Stimulated activated CD8-positive, alpha-beta memory T cell treated with anti-CD3 and anti-CD28 coated beads, Interleukin-4, amount 100 ng/mL, for 1 hour (primary cell): ENCODE measurements at places on chromosomes 5 and 9.
A peak's percentile ranks its signal among the peaks of the same experiment; 100 is the strongest.

GRCh38 chr9:89427621-89428221, 70.2 kb downstream of the SEMA4D start:
- DNase-seq, result peak; percentile 64

DNA sequence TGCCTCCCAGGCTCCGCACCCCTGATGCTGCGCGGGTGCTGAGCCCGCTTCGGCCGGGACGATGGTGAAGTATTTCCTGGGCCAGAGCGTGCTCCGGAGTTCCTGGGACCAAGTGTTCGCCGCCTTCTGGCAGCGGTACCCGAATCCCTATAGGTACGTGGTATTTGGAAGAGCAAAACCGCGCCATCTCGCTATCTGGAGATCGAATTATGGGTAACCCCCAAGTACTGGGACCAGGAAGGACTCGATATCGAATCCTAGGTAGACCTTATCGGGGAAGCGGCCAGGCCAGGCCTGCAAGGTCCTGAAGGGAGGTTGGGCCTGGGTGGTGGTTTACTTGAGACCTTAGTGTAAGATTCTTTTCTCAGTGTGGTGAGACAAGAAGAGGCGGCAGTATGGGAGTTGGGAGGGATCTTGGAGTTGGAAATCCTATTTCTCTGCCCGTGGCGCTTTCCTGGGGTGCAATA, 359 bp downstream of the PRELID1 start:
- DNase-seq, result no peak

- DNase-seq, result peak; percentile 65
These were observed 21.0 kb upstream of the RALGDS start for GRCh38 chr9:133141833-133142595.

DNA sequence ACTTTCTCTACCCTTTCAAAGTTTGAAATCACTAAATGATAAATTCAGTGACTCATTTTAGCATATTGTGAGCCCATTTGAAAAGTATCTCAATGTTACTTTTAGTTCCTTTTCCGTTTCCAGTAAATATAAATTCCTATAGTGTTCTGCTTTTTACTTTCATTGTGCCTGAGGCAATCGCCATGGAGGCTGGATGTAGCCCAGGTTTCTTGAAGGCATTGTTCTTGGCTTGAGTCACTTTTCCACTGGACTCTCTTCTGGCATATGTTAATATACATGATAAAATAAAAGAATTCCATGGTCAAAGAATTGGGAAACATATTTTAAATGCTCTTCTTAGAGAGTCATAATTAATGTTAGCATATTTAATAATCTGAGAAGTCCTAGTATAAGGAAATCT, 327.0 kb downstream of the IZUMO3 start:
- no peak for DNase-seq

- DNase-seq, result no peak
These were observed 5.0 kb downstream of the RELL2 start for GRCh38 chr5:141641634-141642267.

DNA sequence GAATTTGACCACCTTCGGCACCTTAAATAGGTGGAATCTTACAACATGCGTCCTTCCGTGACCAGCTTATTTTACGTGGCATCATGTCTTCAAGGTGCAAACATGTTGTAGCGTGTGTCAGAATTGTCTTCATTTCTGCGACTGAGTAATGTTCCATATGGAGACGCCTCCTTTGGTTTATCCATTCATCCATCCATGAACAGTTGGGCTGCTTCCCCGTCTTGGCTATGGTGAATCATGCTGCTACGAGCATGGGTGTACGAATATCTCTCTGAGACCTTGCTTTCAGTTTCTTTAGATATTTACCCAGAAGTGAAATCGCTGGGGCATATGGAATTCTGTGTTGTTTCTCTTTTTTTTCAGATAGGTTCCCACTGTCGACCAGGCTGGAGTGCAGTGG, 391.9 kb upstream of the IRX2 start:
- DNase-seq, result no peak

- no peak for DNase-seq
These were observed 18.1 kb upstream of the SSBP2 start for GRCh38 chr5:81768935-81769452.

- no peak for DNase-seq
These were observed 568.7 kb upstream of the KLF4 start for GRCh38 chr9:108058135-108058814.

DNA sequence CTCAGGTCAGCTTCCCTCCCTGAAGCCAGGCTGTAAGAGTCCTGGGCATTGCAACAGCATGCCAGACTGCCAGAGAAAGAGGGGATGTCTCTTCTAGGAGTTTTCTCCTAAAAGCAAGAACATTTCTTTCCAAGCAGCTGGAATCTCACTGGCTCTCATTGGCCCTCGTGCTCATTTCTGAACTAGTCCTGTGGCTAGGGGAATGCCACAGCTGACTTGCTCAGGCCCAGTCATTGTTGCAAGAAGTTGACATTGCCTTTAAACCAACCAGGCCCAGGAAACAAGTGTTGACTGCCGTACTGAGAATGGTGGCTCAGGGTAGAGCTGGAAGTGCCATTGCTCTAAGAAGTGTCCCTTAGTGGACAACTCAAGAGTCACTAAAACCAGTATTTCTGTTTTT, 15.0 kb upstream of the CEP120 start:
- no peak for DNase-seq

DNA sequence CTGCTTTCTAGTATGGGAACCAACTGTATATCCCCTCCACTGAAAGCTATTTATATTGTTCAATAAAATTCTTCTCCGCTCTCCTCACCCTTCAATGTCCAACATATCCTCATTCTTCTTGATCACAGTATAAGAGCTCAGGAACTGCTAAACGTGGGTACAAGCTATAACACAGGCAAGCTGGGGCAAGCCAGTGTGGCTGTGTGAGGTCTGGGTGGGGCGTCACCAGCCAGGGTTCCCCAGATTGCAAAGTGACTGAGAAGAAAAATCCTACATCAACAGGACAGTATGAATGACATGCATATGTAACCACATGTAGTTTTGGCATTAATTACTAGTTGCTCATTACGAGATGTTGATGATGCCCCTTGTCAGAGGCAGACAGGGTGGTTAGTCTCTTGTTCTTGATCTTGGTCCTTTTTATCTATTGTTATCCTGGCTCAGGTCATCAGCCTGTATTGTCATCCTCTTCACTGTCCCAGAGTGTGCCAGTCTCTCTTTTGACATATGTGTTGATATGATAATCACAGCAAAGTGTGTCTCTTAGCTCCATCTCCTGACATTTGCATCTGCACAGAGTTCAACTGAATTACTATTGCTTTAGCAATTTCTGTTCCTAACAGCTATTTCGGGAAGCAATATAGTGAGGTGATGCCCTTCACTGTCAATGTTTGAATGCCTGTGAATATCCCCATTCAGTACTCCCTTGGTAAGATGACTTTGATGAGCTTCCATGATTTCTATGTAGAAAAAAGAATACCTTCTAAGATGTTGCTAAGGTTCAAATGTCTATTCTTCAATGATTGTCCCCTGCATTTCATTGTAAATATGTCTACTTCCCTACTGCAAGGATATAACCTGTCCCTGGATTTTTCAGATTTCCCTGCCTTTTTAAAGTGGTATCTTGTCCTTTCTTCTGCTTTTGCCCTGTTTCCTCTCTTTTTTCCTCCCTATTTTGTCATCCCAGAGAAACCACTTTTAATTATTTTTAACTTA, 140.3 kb downstream of the MAT2B start:
- no peak for DNase-seq

DNA sequence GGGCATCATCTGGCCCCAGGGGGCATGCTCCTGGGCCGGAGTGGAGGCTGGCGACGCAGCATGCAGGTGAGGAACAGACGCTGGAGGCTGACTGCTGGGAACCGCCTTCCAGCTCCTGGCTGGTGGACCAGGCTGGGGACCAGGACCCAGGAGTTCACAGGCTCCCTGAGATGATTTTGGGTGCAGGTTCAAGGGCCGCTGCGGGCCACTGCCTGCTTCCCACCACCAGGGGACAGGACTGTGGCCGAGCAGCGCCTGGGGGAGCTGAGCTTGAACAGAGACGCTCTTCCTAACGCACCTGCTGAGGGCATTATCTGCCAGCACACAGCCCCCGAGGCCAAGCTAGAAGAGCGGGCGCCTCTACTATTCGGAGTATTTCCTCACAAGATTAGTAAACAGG, 132.1 kb upstream of the RAPGEF1 start:
- no peak for DNase-seq

DNA sequence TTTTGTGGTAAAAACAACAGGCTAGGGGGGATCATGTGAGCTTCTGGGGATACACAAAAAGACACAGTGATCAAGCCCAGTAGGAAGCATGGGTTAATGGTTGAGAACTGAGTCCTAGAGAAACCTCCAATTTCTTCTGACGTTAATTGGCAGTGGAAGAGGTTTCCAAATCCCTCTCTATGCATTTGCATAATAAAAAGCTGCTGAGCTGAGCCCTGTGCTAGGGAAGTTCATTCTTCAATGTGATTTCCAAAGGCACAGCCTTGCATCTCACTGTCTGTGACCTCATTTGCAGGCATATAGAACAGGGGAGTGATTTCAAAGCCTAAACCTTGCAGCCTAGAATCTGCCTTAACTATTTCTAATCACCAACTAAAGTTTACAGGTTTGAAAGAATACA, 812 bp downstream of the DNAH5 start:
- no peak for DNase-seq

- no peak for DNase-seq
These were observed 5.2 kb downstream of the CEMIP2 start for GRCh38 chr9:71762900-71763653.

DNA sequence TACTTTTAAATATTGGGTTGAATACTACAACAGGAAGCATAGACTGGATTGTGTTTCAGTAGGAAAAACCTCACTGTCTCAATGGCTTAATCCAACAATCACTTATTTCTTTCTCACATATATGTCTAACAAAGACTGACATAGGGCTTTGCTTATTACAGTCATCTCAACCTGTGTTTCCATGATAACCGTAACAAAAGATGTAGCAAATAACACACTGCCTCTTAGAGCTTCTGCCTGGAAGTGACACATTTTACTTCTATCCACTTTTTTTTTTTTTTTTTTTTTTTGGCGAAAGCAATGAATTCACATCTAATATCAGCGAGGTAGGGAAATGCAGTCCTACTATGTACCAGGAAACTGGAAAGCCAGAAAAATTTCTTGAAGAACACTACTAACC, 204.9 kb upstream of the CDKN2B start:
- no peak for DNase-seq

- no peak for DNase-seq
These were observed 109.9 kb downstream of the RPS23 start for GRCh38 chr5:82168294-82168693.

DNA sequence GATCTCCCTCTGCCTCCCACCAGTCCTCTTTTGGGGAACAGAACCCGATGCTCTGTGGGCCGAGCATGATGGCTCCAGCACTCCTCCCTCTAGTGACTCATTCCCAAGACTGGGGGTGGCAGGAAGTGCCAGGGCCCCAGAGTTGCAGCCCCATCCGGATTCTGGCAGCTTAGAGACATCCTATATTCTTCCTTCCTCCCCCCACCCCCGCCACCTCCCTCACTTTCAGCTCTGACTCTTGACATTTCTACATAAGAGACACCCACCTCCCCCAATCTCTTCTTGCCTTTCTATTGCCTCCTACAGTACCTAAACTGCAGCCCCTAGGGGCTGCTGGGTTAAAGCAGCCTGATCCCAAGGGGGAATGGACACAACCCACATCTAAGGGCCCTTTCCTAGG, 47.1 kb upstream of the MATR3 start:
- no peak for DNase-seq

DNA sequence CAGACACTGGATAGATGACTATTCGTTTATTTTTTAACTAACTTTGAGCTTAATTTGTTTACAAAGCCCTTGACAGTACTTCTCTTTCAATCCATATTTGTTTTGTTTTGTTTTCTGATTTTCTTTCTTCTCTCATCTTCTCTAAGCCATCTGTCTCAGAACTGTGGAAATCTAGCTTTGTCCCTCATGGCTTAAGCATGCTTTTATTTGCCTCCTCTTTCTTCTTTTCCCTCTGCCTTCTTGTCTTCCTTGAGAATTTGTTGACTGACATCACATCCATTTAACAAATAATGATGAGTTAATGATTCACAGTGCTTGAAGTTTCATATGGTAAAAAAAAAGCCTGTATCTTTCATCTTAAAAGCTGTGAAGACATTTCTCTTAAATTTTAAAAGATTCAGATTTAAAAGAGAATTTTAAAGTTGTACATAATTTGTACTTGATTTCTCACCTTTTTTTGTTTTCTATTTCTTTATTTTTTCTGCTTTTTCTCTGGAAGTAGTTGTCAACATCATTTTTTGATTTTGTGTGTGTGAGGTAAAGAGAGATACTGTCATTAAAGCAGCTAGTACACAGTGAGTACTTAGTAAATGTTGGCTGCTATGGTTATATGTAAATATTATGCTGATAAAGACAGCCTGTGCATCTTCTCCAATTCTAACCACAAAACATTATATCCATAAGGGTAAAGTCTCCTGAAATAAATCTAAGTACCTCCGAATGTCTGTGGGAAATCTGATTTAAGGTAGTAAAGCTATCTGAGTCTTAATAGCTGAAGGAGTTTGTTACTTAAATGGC, 13.9 kb upstream of the SGCD start:
- no peak for DNase-seq

DNA sequence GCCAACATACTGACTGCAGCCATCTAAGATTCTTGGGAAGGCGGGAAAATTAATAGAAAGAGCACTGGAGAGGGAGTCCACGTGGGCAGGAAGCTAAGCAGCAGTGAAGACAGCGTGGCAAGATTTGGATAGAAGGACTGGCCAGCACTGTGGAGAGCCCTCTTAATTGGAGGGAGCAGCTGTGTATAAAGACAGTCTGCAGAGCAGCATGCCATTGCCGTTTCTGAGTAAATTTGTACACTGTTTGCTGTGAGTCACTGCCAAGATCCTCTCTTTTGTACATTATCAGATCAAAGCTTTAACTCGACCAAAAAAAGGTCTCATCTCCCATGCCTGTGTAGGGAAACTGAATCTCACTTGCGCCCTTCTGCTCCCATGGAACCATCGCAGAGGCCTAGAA, 45.3 kb downstream of the INSYN2B start:
- DNase-seq, result no peak

- DNase-seq, result no peak
These were observed 1.1 kb downstream of the OSTF1 start for GRCh38 chr9:75089373-75089766.

DNA sequence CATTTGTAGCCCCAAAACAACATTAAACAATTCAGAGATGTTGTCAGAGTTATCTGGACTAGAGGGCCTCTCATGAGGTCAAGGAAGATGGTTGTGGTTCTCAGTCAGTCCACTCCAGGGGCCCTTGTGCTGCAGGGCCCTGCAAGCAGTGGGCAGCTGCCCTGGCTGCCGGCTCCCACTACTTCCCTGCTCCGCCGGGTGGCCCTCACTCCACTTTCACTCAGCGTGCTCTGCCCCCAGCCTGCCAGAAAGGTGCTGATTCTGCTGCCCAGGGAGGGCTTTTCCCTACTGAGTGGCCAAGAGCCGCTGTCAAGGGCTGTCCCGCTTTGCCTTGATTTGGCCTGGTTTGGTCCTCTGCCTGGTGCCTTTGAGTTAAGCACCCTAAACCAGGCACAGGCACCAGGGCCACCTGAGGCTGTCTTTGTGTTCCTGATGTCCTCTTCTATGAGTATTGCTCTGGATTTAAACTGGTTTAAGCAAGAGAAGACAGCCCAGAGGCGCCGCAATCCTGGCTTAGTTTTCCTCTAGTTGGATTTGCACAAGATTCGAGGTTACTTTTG, 117.2 kb downstream of the GADD45G start:
- no peak for DNase-seq
